ENCODE measurements at places on chromosomes 6 and 20.
A peak's percentile ranks its signal among the peaks of the same experiment; 100 is the strongest.

GRCh38 chr6:106637051-106637716 lies 7.8 kb downstream of the QRSL1 start:
- DNase-seq: no peak

DNA sequence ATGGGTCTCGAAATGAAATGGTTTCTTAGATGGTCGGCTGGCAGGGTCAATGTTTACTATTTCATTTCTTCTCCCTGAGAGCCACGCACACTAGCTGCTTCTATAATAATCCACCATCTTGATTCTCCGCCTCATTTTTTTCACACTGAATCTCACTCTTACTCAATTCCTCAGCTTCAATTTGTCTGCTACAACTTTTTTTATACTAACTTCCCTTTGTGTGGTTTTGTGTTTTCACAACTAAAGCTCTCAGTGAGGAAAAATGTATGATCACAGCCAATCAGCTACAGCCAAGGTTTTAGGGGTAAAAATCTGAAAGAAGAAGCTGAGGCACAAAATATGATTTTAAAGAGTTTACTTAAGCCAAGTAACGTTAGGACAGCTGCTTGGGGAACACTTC lies 1309.4 kb downstream of the EPHA7 start:
- no peak for DNase-seq

DNA sequence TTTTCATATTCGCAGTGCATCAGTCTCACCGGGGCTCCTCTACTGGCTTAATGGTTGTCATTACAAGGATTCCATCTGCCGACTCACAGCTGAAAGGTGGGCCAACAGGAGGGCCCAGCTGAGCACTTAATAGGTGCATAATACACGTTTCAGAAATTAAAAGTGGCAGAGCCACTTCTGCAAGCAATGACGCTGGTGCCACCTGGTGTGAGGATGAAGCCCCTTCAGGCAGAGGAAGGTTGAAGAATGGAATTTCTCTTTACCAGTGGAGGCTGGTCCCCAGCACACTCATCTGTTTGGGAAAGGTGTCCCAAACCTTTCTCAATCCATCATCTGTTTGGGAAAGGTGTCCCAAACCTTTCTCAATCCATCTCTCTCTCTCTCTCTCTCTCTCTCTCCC lies 8.2 kb upstream of the STMND1 start:
- no peak for DNase-seq

- DNase-seq: no peak
Observed at GRCh38 chr6:53796791-53797190, 2.0 kb downstream of the LRRC1 start.

- DNase-seq: peak; percentile 98
Observed at GRCh38 chr6:17417817-17418216, 24.4 kb downstream of the CAP2 start.

DNA sequence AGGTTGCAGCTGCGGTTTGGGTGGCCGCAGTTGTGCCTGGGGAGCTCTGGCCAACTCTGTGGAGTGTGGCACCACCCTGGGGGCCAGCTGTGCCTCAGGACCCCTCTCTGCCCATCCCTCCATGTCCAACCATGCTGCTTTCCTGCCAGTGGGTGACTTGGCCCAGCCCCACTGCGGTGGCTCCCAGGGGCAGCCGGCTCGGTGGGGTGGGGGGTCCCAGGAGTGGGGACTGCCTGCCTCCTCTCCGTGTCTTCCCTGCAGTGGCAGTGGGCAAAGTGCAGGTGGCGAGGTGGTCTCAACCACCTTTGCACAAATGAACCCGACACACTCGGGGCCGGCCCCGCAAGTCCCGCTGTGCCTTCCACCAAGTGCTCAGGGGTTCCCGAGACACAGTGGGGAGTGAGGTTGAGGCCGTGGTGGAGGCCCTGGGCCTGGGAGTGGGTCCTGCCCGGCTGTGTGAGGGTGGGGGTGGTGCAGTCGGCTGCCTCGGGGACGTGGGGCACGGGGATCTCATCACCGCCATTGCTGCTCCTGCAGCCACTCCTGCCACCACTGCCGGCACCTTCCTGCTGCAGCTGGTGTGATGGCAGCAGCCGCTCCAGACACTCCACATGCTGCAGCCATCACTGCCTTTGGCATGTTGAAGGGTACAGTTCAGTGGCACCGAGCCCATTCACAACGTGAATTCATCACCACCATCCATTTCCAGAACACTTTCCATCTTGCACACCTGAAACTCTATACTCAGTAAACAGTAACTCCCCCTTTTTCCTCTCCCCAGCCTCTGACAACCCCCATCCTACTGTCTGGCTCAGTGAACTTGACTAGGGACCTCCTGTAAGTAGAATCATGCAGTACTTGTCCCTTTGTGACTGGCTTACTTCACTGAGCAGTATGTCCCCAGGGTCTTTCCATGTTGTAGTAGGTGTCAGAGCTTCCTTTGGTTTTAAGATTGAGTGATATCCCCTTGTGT lies 10.7 kb upstream of the SLCO4A1 start:
- no peak for DNase-seq

GRCh38 chr6:165605901-165606739 lies 56.9 kb downstream of the PDE10A start:
- DNase-seq: no peak

- no peak for DNase-seq
Observed at GRCh38 chr6:34575326-34575725, 19.2 kb upstream of the SPDEF start.

GRCh38 chr6:30887901-30888815 lies 3.8 kb downstream of the DDR1 start:
- DNase-seq: no peak

DNA sequence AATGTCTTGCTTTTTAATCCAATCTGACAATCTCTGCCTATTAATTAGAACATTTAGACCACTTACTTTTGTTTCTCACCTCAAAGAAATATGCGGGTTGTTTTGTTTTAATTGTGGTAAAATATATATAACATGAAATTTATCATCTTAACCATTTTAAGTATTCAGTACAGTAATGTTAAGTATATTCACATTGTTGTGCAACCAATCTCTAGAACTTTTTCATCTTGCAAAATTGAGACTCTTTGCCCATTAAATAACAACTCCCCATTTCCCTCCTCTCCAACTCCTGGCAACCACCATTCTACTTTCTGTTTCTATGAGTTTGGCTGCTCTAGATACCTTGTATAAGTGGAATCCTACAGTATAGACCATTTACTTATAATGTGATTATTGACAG lies 13.8 kb upstream of the TCP11 start:
- DNase-seq: no peak

DNA sequence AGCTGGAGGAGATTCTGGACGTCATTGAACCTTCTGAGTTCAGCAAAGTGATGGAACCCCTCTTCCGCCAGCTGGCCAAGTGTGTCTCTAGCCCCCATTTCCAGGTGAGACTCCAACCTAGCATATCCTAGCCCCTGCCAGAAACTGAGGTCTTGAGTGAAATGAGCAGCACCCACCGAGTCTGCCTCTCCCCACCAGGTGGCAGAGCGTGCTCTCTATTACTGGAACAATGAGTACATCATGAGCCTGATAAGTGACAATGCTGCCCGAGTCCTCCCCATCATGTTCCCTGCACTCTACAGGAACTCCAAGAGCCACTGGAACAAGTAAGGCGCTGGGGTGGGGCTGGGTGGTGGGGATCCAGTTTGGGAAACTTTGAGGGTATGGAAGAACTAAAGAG lies 4.6 kb downstream of the MEA1 start:
- no peak for DNase-seq

- no peak for DNase-seq
Observed at GRCh38 chr20:59643615-59644061, 39.3 kb downstream of the PHACTR3 start.

DNA sequence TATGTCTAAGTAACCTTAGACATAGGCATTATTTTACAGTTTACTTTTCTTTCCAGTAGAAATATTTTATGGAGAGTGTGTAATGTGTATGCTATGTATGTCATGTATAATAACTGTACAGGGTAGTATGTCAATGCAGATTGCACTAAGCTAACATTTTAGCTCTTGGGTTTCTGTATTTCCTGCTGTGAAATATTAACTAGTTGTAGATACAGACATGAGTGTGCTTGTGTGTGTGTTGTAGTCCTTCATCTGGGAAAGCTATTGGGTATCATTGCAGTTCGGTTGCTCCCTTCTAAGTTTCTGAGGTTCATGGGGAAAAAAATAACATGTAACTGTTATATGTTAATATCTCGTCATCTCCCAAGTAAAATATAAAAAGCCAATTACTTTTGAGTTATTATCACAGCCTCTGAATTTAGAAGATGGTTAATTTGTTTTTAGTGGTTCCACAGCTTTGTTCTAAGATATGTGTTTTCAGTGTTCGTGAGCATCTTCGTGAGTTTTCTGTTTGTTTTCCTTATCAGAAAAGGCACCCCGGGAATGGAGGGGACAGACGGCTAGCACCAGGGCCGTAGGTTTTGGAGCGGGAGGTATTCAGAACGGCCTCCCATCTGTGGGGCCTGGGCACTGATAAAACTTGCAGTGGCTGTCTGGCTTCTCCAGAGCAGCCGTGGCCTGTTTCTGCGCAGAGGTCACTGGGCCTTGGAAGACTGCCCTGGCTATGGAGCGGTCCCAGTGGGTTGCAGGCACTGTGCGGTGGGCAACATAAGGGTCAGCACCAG lies 215.0 kb downstream of the ARID1B start:
- no peak for DNase-seq

DNA sequence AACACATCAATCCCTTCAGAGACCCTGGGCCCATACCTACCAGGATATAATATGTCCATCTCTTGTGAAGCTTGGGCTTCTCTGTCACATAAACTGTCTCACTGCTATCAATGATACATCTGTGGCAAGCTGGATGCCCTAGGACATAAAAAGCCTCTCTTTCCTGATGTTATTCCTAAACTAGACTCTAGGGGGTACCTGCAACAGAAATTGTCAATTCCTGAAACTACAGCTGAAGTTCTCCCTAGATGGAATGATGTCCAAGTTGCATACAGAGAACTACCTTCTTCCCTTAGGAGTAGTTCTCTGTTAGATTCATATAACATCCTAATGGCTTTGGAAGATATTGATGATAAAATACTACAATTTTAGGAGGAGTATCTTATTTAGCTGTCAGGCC lies 35.8 kb downstream of the TBX18 start:
- no peak for DNase-seq

GRCh38 chr6:57069920-57070331 lies 20.1 kb upstream of the ZNF451 start:
- DNase-seq: no peak

GRCh38 chr6:112760831-112761230 lies 413.7 kb downstream of the RFPL4B start:
- DNase-seq: no peak

DNA sequence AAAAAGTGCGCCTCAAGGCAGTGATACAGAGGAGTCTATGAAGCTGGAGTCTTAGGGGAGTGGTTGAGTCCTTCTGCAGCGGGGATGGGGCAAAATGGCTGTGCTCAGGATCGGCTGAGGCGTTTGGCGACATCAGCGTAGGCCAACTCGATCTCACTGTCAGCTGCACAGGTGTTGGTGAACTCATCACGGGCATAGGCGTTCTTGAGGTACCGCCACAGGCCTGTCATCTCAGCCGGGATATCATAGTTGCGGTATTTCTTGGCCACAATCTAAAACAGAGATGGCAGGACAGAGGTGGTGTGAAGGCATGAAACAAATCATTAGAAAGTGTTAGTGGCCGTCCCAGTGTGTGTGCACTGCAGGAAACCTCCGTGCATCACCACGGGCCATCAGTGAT lies 112.7 kb downstream of the CLIC5 start:
- DNase-seq: no peak

DNA sequence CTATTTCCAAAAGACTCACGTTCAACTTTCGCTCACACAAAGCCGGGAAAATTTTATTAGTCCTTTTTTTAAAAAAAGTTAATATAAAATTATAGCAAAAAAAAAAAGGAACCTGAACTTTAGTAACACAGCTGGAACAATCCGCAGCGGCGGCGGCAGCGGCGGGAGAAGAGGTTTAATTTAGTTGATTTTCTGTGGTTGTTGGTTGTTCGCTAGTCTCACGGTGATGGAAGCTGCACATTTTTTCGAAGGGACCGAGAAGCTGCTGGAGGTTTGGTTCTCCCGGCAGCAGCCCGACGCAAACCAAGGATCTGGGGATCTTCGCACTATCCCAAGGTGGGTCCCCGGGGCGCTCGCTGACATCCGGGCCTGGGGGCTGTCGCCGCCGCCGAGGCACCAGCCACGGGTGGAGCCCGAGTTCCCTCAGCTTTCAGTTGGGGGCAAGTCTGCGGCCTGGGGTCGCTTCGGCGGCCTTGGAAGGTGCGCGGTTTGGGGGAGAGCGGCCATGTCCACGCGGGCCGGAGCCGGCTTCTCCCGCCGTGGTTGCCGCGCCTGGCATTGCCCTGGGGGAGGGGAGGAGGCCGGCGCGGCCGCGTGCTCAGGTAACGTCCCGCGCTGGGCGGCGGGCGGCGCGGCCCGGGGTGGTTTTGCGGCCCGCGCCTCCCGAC lies 429 bp downstream of the AMD1 start:
- DNase-seq: no peak

- no peak for DNase-seq
Observed at GRCh38 chr6:53279293-53279692, 69.5 kb downstream of the ELOVL5 start.

GRCh38 chr20:380763-381580 lies 412 bp downstream of the TRIB3 start:
- no peak for DNase-seq

- DNase-seq: peak; percentile 13
Observed at GRCh38 chr20:11676630-11677287, 240.9 kb upstream of the BTBD3 start.

GRCh38 chr6:161215876-161216615 lies 57.8 kb downstream of the AGPAT4 start:
- no peak for DNase-seq

DNA sequence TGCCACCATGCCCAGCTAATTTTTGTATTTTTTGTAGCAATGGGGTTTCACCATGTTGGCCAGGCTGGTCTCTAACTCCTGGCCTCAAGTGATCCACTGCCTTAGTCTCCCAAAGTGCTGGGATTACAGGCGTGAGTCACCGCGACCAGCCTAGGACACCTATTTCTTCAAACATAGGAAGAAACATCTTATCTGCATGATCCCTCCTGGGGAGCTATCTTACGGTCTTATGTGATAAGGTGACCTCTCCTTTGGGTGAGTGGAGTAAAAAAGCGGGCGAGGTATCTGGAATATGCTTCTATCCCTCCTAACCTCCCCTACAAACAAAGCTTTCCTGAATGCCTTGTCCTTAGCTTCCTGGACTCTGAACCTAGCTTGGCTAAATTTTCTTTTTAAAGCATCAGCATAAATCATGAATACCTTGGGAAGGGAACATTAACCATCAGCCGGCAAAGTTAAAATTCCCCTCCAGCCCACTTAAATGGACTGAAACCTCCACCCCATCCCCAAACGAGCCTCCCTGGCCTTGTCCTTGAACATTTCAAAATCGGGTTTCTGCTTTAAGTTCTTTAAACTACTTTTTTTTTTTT lies 24.5 kb downstream of the RIPOR3 start:
- no peak for DNase-seq

GRCh38 chr20:53329781-53330180 lies 263.9 kb downstream of the ZNF217 start:
- no peak for DNase-seq

- DNase-seq: no peak
Observed at GRCh38 chr6:29755295-29755871, 32.1 kb downstream of the HLA-F start.

GRCh38 chr6:149185799-149186357 lies 131.6 kb upstream of the TAB2 start:
- DNase-seq: no peak
